HepG2 (cell line): ENCODE measurements at places on chromosomes 5 and 9.

DNA sequence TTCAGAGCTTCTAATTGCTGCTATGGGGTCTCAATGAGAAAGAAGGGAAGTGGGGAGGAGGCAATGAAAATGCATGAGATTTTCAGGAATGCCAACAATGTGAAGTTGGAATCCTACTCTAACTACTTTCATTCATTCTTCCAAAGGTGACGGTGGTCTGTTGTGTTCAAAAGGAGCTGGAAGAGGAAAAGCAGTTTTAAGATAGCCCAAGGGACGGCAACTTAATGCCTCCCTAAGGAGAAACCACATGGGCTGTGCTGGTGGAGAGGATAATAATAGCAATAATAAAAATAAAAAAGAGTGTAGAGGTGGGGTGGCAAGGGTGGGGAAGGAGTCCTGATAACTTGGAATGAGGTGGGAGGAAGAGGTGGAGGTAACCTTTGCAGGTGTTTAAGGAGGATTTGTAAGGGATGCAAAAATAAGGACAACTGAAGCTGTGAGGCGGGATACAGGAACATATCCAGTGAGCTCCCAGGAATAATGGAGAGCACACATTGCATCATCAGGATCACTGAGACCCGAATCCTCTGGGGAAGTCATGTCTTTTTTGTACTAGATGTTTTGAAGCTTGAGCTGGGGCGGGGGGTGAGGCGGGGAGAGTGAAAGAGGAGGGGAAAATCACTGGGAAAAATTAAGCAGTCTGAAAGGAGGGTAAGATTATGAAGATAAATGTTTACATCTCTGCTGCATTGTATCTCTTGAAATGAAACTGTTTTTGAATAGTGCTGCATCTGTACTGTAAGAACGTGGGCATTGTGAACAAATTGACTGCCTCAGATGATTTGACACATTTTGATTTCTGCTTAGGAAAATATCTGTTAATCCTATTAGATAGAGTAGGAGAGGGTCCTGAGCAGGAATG lies 120.1 kb upstream of the TMEM161B start:
- no peak for DNase-seq

- DNase-seq = peak; percentile 32
Measured at GRCh38 chr5:96483878-96484277, 50.8 kb upstream of the PCSK1 start.

GRCh38 chr5:68071736-68072135 lies 143.8 kb upstream of the PIK3R1 start:
- DNase-seq = no peak

GRCh38 chr9:18698992-18699391 lies 225.0 kb downstream of the ADAMTSL1 start:
- DNase-seq = no peak

DNA sequence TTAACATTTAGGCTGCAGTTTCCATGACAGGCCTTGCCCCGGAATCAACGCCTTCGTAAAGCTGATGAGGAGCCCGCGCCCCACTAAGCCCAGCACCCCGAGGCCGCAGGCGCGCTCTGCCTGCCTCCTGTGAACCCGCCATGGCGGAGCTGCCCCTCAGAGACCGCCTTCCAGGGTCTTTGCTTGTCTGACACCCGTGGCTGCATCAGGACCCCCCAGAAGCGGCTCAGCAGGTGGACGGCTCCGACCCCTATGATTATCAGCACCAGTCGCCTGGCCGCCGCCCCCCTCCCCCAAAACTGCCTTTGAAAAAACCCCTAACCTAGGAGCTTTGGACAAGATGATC lies 507 bp upstream of the DPH7 start:
- DNase-seq = no peak

- no peak for DNase-seq
Measured at GRCh38 chr9:78958892-78959291, 612.9 kb upstream of the TLE4 start.

DNA sequence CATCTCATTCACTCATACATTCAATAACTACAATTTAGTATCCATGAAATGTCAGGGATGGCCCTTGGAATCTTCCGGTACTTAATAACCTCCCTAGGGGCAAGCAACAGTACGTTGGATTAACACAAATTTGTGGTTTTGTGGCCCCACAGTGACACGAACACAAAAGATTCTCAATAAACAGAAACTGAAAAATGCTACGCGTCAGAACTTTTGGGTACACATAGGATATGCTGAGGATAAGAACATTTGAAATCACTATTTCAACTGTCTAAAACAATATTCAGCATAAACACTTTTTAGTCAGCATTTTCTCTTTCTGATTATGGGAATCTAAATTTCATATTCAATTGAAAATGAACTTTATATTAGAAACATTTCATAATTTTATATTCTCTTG lies 107.0 kb upstream of the GPR151 start:
- no peak for DNase-seq

DNA sequence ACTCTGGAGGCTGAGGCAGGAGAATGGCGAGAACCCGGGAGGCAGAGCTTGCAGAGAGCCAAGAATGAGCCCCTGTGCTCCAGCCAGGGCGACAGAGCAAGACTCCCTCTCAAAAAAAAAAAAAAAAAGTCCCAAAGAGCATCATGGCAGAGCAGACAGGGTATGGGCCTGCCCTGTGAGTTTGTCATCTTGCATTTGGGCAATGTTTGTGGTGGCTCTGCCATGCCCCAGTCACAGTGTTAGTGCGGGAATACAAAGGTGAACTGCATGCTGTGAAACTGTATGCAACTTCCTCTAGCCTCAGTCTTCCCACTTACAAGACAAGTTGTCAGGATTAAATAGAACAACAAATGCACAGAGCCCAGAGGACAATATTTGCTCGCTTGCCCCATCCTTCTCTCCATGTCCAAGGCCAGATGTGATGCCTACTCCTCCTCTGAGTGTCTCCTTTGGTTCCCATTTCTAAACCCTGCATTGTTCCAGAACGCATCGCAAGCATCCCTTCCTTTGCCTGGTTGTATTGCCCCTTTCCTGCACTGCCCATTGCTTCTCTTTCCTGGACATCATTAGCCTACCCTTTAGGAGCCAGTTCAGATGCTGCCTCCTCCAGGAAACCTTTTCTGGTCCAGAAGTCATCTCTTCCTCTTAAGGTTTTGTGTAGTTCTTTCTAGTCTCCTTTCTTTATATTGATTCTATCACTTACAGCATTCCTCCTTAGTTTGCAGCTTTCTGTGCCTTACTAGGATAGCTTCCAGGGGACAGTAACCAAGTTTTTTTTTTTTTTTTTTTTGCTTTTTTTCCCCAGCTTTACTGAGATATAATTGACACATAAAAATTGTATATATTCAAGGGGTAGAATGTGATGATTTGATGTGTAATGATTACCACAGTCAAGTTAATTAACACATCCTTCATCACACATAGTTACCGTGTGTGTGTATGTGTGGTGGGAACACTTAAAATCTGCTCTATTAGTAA lies 69.0 kb upstream of the TNFAIP8 start:
- no peak for DNase-seq

- no peak for DNase-seq
Measured at GRCh38 chr5:12467799-12468198, 563.6 kb upstream of the CTNND2 start.

GRCh38 chr5:173549644-173550043 lies 66.8 kb downstream of the BOD1 start:
- DNase-seq = no peak

DNA sequence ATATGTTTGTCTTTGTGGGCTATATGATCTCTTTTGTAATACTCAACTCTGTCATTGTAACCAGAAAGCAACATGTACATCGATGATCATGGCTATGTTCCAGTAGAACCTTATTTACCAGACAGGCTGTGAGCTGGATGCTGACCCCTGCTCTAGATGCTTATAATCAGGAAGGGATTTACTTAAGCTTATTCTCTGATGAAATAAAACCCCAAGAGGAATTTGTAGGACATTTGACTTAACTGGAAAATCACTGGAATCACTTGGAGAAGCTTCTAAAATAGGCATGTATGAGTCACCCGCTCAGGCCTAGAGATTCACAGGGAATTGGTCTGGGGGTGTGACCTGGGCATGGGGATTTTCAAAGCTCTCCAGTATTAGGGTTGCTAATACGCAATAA lies 285.8 kb upstream of the ZNF608 start:
- DNase-seq = no peak

DNA sequence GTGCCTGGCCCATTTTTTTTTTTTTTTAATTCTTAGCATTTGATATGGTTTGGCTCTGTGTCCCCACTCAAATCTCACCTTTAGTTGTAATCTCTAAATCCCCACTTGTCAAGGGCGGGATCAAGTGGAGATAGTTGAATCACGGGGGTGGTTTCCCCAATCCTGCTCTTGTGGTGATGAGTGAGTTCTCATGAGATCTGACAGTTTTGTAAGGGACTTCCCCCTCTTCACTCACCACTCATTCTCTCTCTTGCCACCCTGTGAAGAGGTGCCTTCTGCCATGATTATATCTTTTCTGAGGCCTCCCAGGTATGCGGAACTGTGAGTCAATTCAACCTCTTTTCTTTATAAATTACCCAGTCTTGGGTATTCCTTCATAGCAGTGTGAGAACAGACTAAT lies 27.2 kb downstream of the NDUFAF2 start:
- no peak for DNase-seq
